Right cardiac atrium (tissue), 5 donors: ENCODE measurements at places on chromosomes 12 and 14.
A peak's percentile ranks its signal among the peaks of the same experiment; 100 is the strongest.

GRCh38 chr14:102591372-102591943, 991 bp upstream of the RCOR1 start:
- peak; percentile 54 for DNase-seq

- peak; percentile 71 for DNase-seq
Observed at GRCh38 chr12:6039894-6040601, 84.4 kb downstream of the VWF start.

DNA sequence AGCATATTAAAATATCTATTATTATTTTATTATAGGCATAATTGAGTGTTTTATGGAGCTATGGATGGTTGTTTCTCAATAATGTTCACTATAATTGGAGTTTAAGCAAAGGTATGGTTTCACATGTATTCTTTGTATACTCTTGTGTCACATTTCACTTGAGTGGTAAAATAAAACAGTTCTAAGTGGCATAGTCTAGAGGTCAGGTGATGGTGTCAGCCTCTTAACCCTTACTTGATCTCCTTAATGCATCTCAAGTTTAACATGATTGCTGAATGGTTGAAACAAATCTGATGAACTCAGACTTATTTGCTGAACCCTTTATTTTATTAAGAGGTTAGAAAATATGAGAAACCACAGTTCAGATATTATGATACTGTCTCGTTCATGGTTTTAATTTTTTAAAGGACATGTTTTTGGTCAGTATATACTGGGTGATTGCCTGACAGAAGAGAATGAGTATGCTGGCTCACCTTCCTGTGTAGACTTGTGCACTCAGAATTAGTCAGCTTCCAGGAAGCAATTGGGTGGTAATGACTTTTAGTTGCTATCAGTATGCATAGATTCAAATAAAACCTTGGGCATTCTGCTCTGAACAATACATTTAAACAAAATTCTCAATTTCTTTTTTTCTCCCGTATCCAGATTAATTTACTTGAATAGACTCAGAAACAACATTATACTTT, 464.6 kb downstream of the PCNX1 start:
- no peak for DNase-seq

DNA sequence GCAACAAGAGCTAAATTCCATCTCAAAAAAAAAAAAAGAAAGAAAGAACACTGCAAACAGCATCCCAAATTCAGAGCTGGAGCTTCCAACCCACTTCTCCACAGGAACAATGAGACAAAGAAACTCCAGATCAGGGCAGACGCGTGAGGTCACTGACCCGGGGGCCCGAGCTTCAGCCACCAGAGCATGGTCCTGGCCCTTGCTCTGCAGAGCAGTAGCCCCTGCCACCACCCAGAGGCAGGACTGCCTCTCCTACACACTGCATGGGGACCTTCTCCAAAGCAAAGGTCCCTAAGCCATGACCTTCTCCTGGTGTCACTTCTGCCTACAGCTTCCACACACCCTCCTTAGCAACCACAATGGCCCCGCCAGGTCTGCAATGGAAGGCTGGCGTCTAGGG, 53.1 kb downstream of the CCNK start:
- no peak for DNase-seq

- DNase-seq = no peak
Observed at GRCh38 chr14:64825006-64825405, 54.7 kb downstream of the SPTB start.

DNA sequence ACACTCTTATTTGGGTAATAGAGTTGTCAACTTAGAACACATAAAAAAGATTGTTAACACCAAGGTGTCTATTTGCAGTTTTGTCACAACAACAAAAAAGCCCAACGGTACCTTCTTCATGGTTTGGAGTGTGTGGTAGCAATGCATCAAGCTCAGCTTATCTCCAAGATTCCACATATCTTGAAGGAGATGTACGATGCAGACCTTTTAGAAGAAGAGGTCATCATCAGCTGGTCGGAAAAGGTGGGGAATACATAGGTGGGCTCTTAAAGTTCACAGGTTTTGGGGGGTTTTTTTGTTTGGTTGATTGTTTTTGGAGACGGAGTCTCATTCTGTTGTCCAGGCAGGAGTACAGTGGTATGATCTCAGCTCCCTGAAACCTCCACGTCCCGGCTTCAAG, 5.5 kb downstream of the EIF5 start:
- DNase-seq = no peak

- no peak for DNase-seq
Observed at GRCh38 chr14:68109132-68109900, 289.7 kb downstream of the RAD51B start.

DNA sequence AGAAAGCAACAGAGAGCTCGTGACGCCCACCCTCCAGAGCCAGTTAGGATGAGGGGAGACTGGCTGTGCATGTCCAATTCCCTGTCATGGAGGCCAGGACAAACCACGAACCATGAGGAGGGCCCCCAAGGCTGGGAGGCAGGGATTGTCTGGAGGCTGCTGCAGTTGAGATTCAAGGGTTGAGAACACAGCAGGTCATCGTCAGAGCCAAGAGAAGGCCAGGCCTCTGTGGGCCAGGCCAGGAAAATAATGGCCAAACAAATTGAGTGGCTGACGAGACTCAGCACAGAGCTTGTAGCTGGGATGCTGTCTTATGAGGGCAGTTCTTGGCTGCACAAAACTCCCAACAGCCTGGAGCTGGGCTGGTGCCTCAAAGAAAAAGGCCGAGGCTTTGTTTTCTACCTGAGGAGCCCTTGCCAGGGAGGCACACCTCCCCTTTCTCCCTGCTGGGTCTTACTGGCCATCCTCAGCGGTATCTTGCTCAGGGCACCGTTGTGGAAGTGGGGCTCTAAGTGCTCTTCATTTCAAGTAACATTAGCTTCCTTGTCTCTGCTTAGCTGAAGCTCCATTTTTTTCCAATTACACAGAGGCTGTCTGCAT, 665.9 kb downstream of the BCL11B start:
- DNase-seq = no peak

DNA sequence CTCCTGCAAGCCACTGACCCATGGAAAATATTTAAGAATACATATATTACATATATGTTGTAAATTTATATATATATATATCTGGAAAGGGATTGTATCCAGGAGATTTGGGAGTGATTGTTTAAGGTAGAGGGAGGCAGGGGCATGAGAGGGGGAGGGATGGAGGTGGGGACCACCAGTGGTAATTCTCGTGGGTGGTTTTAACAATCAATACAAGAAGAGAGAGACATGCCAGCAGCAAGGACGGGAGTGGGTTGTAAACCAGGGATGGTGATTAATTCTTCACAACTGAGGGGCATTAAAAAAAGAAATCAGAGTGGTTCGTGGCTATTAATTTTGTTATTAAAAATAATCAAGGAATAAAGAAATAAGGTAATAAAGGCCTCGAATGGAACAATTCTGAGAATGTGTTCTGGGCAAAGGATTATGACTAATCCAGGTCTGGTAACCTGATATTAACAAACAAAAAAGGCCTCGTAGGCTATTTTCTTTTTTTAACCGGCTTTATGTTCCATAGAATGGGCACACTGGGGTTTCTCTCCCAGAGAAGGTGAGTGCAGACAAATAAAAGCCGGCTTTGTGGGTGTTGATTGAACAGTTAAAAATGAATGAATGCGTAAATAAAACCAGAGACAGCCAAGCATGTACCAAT, 8.3 kb upstream of the RTL1 start:
- no peak for DNase-seq

DNA sequence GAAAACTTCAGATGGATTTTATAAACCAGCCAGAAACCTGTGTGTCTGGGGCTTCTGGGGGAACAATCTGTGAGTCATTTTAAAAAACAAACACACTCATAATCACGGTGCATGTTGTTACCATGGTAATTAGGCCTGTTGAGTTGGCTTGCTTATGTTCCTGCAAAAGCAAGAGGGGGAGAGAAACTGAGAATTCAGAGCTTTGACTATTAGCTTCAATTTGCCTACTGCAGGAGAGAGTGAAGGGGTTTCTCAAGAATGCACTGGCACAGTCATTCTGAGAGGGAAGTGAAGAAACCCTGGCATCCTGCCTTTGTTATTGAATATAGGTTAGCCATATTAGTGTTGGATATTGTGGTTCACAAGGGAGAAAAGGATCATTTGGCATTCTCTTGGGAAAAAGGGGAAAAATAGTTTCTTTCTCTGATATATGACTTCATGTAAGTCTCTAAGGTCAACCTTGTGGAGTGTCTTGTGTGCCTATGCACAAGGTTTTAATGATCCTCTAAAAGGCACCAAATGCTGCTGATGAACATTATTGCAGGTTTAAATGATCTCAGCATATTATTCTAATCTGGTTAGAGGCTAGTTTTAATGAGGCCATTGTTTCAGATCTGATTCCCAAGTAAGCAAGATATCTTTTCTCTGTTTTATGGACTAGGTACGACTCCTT, 12.9 kb downstream of the GNG2 start:
- DNase-seq = no peak

DNA sequence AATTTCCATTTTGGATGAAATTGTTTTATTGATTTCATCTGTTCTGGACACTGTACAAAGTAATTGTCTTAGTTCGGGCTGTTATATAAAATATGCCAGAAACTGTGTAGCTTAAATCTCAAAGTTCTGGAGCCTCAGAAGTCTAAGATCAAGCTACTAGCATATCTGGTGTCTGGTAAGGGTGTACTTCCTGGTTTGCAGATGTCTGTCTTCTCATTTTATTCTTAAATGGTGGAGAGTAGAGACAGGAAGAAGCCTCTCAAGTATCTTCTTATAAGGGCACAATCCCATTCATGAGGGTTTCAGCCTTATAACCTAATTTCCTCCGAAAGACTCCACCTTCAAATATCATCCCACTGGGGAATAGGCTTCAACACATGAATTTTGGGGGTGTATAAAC, 51.3 kb downstream of the MON2 start:
- no peak for DNase-seq

GRCh38 chr12:93763746-93764147, 86.6 kb downstream of the CRADD start:
- no peak for DNase-seq

DNA sequence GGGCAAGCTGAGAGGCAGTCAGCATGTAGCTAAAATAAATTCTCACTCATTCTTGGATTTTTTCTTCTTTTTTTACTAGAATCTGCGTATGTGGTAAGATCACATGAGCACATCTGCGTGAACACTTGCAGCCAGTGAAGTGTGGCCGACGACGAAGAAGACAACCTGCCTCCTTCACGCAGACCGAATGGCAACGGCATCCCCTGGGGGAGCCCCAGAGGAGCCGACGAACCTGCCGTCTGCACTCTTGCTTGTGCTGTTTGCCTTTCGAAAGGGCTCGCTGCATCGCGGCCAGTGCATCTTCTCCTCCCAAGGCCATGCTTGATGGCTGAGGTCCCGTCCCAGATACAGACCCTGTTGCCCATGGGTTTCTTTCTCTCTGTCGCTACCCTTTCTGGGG, 113.8 kb downstream of the KCNK10 start:
- DNase-seq = no peak

- DNase-seq = no peak
Observed at GRCh38 chr12:127296591-127296990, 970.4 kb upstream of the TMEM132C start.

DNA sequence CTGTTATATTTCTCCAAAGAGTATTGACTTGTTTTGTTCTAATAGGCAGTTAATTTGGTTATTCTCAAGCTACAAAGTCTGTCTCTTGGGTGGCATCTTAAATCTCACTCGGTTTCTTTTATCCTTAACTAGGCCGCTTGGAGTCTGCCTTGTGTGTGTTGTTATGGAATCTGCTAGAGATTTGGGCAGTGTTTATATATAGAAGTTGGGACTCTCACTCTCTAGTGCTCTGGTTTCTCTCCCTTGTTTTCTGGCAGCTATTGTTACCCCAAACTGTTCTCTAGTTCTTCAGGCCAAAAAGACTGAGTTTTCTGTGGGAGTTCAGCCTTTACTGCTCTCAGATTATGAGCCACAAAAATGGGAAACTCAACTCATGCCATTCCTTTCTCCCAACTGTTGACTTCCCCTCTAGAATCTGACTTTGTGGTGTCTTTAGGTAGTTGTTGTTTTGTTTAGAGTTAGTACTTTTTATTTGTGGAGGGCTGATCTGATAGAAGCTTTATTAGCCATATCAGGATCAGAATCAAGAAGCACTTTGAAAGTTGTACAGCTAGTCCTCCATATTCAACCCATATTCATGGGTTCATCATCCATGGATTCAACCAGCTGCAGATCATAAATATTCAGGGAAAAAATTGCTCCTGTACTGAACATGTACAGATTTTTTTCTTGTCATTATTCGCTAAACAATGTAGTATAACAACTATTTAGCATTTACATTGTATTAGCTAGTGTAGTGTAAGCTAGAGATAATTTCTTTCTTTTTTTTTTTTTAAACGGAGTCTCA, 11.2 kb downstream of the PSMA6 start:
- no peak for DNase-seq

DNA sequence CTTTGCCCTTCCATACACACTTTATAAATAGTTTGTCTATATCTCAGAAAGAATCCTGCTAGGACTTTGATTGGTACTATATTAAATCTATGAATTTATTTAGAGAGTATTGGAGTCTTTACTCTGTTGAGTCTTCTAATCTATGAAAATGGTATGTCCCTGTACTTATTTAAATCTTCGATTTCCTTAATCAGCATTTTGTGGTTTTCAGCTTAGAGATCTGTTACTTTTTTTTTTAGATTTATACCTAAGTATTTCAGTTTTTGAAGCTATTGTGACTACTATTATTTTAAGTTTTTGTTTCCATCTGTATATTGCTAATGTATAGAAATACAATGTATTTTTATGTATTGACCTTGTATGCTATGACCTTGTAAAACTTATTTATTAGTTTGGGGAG, 13.4 kb upstream of the IFI27L2 start:
- DNase-seq = no peak

DNA sequence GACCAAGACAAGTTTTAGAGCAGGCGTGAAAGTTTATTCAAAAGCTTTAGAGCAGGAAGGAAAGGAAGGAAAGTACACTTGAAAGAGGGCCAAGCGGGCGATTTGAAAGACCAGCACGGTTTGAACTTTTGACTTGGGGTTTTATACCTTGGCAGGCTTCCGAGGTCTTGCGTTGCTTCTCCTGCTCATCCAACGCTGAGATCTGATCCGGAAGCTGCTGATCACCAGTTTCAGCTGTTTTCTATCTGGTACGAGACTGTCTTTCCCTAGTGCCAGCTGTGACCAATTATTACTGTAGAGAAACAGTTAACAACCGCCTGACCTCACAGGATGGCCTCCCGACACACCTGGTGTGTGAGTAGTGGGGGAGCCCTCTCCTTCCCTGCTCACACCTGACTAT, 20.6 kb upstream of the SNRPF start:
- DNase-seq = no peak

DNA sequence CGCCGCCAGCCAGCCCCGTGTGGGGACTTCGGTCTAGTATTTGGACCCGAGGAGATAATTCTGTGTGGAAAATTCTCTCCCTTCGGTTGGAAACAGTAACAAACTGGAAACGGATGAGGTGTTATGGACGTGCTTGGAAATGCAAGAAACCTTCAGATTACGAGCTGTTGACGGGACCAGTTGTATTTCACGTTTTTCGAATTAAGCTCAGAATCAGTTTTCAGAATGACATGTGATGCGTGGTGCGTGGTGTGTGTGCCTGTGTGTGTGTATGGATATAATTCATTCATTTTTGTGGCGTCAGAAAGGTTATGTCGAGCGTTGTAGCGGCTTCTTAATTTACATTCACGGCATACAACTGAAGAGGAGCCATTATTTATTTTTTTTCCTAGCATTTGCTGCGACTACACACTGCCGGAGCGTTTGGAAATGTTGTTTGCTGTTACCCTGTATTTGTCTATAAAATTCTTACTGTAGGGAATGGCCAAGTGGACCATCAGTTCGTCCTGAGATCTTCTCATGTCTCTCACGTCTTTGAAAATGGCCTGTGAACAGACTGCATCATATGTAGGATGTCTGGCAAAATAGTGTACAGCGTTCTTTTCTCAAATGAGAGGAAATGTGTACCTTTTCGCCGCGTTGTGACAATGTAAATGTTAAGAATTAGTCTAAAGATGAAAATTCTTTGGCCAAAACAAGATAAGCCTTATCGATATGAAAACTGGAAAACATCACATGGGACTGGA, 1.3 kb downstream of the TRAF3 start:
- no peak for DNase-seq
